Common myeloid progenitor, CD34-positive (primary cell): ENCODE measurements at places on chromosomes 3 and 15.

GRCh38 chr3:139292711-139293664 lies 50.8 kb upstream of the MRPS22 start:
- DNase-seq, result no peak

GRCh38 chr3:123110976-123111615 lies 44.3 kb downstream of the PDIA5 start:
- DNase-seq, result no peak

DNA sequence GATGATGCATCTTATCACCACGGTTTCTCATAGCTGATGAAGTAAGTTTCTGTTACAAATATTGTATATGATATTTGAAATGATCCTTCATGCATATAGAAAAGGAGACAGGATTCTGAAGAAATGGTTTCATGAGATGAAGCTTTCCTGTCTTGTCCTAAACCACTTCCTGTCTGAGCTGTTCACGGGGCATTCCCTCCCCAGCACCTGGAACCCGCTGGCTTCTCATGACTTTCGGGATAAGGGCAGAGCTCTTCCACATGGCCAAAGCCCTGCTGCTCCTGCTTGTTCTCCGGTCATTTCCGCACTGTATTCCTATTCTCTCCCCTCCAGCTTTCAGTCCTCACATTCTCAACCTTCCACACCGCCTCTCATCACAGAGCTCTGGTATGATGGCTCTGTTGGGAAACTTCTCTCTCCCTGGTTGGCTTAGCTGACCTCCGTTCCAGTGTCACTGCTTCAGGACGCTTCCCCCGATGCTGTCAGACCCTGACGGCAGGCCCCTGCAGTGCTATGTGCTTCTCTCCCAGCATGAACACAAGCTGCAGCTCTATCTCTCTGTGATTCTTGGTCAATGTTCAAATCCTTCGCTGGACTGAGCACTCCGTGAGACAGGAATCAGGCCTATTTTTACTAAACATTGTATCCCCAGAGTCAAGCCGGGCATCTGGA lies 86.9 kb upstream of the HERC1 start:
- no peak for DNase-seq

- no peak for DNase-seq
These were observed 13.6 kb downstream of the NISCH start for GRCh38 chr3:52469001-52469400.

DNA sequence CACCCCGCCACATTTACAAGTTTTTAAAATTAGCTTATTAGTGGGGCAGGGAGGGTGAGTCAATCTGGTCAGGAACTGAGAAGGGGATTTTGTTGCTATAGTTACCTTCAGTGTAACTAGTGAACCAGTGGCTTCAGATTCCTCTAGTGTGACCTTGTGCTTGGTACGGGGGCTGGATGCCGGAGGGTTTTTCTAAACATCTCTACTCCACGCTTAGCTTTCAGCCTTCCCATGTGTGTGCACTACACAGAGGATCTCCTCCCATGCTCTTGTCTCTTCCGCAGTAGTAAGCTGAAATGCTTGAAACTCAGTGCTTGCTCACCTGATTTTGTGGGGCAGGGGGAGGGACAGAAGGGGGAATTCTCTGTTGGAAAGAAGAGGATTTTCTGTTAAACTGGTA lies 67.9 kb upstream of the AKAP13 start:
- peak; percentile 41 for DNase-seq
